ENCODE measurements at places on chromosomes 6 and 20.
A peak's percentile ranks its signal among the peaks of the same experiment; 100 is the strongest.

- no peak for DNase-seq
Measured at GRCh38 chr6:112651239-112651638, 304.1 kb downstream of the RFPL4B start.

GRCh38 chr20:19522071-19522801 is 235.8 kb upstream of the RIN2 start:
- no peak for DNase-seq

DNA sequence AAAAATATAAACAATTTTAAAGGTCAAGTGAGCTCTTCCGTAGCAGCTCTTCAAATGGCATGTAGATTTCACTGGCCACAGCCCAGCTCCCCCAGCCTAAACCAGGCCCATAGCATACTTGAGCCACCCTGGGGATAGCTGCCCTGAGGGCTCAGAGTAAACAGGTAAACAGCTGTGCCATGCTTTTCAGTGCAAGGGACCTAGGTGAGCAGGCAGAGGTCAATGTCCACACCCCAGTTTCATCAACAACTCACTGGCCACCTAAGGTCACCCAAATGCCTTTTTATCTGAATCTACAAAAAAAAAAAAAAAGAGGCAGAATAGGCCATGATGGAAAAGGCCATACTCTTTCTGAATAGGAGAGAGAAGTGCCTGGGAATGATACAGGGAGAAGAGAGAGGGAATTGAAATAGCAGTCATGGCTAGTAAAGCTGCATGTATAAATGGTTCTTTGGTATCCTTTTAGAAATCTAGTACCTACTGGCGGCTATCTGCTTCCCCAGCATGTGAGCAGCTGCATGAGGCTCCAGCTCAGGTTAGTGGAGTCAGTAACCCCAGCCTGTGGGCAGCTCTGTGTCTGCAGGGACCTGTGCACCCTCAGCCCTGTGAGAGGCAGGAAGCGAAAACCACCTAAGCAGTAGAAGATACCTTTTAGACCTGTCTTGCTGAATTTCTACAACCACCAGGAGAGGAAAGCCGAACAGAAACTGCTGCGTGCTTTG is 77.0 kb downstream of the FOXA2 start:
- peak; percentile 31 for DNase-seq

- no peak for DNase-seq
Measured at GRCh38 chr6:2124260-2124709, 121.1 kb downstream of the GMDS start.

DNA sequence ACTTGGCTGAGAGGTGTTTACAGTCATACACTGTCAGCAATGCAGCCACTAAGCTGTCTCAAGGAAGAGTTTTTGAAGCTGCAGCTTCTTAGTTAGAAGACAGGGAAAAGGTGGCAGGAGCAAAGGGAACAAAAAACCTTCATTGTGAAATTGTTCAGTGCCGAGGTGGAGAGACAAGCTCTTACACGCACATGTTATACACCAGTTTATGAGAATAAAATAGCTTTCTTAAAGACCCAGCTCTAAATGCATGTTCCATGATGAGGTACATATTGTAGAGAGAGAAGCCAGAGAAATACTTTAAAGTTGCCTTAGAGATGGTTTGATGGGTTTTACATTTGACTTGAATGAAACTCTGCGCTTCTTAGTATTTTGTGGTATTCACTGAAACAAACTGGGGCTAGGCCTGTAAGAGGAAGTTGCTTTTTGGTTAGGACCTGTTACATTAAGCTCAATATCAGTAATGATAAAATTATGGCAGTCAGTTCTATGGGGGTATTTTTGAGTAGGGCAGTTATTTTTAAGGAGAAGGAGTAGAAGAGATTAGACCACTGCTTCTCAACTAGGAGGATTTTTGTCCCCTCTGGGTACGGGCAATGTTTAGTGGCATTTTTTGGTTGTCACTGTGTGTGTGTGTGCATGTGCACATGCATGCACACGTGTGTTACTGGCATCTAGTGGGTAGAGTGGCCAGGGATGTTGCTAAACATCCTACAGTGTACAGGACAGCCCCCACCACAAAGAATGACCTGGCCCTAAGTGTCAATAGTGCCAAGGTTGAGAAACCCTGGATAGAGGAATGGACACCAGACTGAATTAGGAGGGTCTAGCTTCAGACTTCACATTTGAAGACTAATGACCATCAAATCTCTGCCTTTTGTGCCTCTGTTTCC is 9.8 kb downstream of the NEDD9 start:
- DNase-seq: no peak

- no peak for DNase-seq
Measured at GRCh38 chr20:48614593-48615274, 213.1 kb downstream of the PREX1 start.

DNA sequence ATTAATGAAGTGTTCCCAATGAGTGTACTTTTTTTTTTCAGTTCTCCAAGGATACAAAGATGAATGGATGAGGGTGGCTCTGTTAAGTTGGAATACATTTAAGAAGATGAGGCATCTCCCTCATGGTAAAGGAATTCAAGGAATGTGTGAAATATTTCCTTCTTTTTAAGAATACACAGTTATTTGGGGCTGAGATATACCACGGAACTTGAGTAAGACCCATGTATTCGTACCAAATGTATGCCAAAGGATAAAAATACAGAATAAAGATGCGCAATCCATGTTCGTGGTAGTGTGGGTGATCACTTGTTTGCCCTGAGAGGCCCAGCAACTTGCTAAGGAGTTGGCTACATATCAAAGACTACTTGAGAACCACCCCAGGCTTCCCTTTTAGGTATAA is 164.2 kb upstream of the TCF21 start:
- DNase-seq: no peak

DNA sequence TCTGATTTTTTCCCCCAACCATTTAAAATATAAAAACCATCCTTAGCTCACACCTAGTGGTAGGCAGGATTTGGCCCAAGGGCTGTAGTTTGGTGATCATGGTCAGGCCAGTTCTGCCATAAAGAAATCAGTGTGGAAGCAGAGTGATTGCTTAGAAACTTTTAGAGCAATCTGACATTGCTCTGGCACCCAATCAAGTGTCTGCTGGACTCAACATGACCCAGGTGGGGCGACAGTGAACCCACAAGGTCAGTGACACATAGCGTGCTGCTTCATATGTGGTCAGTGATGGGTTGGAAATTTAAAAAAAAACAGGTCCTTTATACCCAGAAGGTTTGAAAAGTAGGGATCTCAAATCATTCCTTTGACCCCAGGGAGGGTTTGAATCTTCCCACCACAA is 107.9 kb downstream of the BANF2 start:
- DNase-seq: no peak

- DNase-seq: no peak
Measured at GRCh38 chr6:167510648-167511047, 185.8 kb downstream of the TTLL2 start.

DNA sequence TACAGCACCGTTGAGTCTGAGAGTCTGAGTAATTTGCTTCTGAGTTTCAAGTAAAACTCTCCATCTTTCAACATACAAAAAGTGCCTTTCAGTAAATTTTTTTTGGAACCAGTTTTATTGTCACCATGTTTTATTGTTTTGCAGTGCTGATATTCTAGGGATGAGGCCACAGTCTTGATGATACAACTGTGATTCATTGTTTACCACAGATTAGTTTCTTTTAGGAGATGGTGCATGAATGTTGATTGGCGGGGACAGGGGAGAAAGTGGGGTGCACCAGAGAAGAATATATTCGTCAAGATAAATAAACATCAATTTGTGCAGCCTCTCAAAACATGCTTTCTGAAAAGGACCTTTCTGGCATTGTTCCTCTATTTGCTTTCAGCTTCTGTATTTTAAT is 109.0 kb downstream of the MCHR2 start:
- peak; percentile 75 for DNase-seq

DNA sequence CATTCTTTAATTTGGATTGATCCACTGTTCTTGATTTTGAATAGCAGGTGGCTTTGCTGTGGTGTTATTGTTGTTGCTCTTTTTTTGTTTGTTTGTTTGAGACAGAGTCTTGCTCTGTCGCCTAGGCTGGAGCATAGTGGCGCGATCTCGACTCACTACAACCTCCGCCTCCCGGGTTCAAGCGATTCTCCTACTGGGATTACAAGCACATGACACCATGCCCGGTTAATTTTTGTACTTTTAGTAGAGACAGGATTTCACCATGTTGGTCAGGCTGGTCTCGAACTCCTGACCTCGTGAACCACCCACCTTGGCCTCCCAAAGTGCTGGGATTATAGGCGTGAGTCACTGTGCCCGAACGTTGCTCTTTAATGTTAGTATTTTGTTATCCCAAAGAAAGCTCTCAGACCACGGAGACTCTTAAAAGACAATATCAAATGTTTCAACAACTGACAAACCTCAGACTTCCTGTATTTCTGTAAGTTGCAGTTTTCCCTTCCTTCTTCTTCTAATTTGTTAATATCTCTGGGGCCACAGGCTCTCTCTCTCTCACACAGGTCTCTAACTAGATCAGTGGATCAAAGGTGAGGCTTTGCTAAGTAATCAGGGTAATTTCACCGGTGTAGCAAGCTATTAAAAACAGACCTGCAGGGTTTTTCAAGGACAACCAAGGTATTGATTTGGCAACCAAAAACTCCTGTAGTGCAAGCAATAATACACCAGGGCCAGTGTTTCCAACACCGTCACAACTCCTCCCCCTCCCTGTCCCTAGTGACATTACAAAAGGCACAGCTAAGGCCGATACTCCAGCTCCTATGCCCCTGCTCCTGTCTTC is 48.8 kb upstream of the ZNF217 start:
- no peak for DNase-seq

- DNase-seq: no peak
Measured at GRCh38 chr6:3220366-3220765, 7.1 kb downstream of the TUBB2B start.

- DNase-seq: no peak
Measured at GRCh38 chr6:32200711-32201475, 8.4 kb upstream of the GPSM3 start.

DNA sequence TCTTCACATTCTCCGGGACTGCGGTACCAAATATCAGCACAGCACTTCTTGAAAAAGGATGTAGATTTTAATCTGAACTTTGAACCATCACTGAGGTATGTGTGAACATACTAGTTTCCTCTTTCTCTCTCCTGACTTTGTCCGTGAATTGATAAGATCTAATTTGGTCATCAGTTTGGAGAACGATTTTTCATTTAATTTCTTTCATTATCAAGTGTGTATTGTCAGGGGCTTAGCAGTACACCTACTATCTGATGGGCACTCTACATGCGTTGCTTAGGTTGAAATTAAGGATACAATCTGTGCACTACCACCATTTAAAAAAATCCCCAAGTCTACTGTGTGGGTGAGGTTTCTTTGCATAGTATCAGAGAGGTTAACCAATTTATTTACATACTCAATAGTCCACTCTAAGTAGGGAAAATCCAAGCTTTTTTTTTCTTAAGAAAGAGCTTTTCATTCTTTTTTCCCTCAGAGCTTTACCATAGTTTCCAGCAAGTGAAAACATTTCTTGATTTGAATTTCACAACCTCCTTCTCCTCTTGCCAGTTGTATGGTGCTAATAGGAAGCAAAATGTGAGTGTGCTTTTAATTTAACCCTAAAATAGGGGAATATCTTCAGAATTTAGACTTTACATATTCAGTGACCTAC is 105.4 kb upstream of the ESR1 start:
- no peak for DNase-seq

GRCh38 chr6:53432318-53433161 is 83.8 kb upstream of the ELOVL5 start:
- peak; percentile 21 for DNase-seq

GRCh38 chr6:11343963-11344723 is 111.7 kb upstream of the NEDD9 start:
- DNase-seq: no peak

- DNase-seq: no peak
Measured at GRCh38 chr6:23728707-23729106, 397.3 kb upstream of the NRSN1 start.

DNA sequence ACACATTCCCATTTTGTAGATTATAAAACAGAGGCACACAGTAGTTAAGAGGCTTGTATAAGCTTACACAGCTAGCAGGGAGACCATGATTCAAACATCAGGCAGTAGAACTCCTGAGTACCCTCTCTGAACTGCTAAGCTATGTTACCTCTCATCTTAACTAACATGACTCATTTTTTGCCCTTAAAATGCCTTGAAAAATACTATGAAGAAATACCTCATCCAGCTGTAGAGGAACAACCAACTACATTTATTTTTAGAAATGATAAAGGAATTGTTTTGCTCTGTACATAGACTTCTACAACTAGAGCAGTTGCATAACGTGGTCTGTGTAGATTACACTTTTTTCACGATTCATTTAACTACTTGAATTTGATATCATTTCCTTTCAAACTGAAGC is 102.1 kb downstream of the FLRT3 start:
- no peak for DNase-seq

DNA sequence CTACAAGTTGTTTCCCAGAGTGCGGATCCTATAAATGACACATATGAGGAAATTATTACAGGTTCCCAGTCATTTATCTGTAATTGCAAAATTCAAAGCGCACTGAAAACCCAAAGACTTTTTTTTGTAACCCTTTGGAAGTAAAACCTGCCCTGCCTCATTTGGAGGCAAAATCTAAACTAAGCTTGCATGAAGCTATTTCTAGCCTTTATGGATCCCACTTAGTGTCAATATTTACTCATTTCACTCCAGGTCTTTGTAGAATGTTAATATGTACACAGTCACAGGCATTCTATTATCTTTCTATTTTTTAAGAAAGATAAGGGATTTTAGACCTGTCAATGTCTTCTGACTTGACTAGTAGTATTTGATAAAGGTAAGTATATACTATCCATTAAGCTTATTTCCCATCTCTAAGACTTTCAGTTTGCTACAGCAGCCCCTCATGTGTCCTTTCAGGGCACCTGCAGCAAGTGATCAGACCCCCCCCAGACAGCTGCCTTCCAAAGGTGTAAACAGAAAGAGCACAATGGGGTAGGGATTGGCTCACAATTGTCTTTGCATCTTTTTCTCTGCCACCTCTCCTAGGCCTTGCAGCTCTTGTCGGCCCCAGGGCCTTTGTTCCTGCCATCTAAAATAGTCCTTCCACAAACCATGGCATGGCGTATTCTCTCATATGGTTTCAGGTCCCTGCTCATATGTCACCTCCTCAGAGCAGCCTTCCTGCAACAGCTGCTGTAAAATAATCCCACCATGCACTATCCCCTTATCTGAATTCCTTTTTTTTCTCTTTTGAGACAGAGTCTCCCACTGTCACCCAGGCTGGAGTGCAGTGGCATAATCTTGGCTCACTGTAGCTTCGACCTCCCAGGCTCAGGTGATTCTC is 1.3 kb upstream of the REPS1 start:
- DNase-seq: peak; percentile 51

DNA sequence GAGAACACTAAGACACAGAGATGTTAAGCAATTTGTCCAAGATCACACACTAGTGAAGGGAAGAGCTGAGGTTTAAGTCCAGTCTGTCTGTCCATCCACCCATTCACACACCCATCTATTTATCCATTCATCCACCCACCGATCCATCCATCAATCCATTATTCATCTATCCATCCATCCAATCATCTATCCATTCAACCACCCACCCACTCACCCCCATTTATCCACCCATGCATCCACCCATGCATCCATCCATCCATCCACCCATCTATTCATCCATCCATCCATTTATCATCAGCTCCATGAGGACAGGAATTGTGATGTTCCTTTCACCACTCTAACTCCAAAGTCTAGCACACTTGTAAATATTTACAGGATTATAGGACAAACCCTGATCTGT is 242.3 kb upstream of the PMEPA1 start:
- no peak for DNase-seq

GRCh38 chr20:62111148-62111547 is 11.1 kb upstream of the LSM14B start:
- DNase-seq: no peak

GRCh38 chr6:70264306-70264705 is 38.6 kb downstream of the COL9A1 start:
- no peak for DNase-seq

Data from NCI-H345 (cell line).